ENCODE measurements at places on chromosomes 6 and 20.
A peak's percentile ranks its signal among the peaks of the same experiment; 100 is the strongest.

GRCh38 chr20:57153238-57153905, 113.1 kb downstream of the BMP7 start:
- DNase-seq: peak; percentile 64

DNA sequence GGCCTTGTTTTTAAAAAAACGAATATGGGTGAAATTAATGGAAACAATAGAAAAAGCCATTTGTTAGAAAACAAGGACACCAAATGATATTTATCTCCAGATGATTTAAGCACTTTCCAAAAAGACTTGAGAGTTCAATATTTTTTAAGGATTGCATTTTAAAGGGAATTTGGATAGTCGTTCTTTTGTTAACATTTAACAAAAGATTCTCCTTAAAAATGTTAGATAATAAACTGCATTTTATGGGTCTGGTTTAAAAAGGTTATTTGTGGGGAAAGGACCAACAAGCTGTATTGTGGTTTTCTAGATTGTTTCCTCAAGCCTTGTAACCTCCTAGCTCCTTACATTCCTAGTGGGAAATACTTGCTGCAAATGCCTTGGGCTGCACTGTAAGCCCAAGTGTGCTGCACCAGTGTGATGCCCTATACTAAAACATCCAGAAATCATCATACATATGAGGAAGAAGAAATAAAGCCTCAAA, 1.5 kb upstream of the PHIP start:
- DNase-seq: peak; percentile 45

DNA sequence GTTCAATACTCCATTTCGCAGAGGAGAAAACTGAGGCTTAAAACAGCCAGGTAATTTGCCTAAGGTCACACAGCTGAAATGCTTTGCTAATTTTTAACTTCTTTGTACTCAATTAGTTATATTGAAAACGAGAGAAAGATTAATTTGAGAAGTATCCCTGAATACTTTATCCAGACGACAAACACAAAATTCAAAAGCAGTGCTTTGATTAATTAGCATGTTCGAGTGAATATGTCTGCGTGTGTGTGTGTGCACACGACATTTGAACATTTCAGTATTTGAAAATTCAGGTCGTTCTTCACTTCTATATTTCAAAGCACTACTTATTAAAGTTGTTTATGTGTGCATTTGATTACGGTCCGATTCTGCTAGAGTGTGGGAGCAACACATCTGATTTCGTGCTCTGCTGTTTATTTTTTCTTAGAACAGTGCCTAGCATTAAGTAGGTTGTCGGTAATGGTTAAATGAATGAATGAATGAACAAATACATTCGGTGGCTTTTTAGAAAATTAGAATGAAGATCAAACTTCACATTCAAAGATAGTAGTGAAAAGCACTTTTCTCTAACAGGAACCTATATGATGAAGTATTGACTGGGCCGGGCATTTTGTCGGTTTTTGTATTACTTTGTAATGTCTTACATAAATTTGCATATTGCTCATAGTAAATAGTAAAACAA, 36.9 kb upstream of the SYNCRIP start:
- DNase-seq: no peak

DNA sequence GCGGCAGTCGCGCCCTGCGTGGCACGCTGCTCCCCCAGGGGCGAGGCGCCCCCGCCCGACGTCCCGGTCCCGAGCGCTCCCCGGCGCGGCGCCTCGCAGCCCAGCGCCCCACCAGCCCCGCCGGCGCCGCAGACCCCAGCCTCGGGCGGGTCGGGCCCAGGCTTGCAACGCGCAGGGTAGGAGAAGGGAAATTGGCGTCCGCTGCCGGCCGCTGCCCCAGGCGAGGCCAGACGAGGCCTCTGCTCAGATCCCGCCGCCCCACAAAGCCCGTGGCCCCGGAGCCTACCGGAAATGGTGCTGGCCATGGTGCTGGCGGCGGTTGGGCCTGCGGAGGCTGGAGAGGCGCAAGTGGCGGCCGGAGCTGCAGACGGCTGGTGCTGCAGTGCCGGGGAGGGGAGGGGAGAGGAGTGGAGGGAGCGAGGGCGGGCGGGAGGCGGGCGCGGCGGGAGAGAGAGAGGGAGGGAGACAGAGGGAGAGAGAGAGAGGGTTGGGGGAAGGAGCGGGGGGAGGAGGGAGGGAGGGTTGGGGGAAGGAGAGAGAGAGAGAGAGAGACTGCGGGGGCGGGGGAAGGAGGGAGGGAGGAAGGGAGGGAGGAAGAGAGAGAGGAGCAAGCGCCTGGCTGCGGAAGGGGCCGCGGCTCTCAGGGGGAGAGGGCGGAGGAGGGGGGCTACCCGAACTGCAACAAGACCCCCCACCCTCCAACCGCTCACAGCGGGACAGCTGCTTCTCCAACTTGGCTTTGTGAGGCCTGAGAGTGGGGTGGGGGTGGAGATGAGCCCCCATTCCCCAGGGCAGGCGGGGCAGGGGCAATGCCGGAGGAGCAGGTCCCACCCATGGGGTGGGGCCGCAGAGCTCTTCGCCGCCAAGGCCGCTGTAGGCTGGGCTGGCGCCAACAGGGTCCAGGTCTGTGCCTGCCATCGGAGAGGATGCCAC, at the start of gene STMN3:
TSS of gene STMN3 (minus strand) at position 384 of the 933 bp plus-strand sequence. CDS start at position 305, 79 bp downstream.
- peak; percentile 95 for DNase-seq

GRCh38 chr6:43523284-43523683, 6.4 kb downstream of the POLR1C start:
- no peak for DNase-seq

GRCh38 chr6:75525682-75526081, 32.1 kb upstream of the FILIP1 start:
- DNase-seq: no peak

- peak; percentile 57 for DNase-seq
Measured at GRCh38 chr6:133042550-133043120, 198.5 kb upstream of the EYA4 start.

GRCh38 chr6:109229536-109229935, 134.2 kb downstream of the CEP57L1 start:
- no peak for DNase-seq

- DNase-seq: no peak
Measured at GRCh38 chr6:84193114-84193708, 34.2 kb downstream of the CEP162 start.

DNA sequence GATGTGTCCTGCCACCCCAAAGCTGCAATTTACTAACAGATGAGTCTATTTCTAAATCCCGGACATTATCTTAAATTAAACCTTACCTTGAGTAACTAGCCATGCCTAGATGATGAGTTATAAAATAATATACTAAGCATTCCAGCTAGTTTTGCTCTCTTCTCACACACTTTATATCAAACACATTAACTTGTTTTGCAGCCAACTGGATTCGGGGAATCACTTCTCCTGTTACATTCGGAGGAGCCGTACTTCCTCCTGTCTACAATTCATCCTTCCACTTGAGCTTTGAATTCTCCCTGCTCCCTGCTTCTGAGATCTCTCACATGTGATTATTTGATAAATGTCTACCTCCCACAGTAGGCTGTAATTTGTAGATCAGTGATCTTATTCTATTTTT, 420.1 kb downstream of the GJA1 start:
- DNase-seq: no peak

DNA sequence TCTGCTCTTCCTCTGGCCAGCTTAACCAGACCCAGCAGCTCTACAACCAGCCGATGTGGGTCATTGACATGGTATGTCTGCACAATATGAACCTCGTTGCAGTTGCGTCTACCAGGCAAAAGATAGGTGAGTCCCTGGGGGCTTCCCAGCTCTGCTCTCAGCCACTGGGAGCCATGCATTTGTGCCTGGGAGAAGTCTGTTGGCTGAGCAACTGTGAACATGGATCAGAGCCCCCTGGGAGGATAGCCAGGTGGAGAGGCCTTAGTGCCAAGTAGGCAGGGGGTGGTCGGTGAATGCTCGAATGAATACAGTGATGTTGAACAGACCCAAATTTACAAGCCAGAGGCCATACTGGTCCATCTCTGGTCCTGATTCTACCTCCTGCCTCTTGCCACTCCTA, 30.6 kb downstream of the EFCAB8 start:
- DNase-seq: no peak

DNA sequence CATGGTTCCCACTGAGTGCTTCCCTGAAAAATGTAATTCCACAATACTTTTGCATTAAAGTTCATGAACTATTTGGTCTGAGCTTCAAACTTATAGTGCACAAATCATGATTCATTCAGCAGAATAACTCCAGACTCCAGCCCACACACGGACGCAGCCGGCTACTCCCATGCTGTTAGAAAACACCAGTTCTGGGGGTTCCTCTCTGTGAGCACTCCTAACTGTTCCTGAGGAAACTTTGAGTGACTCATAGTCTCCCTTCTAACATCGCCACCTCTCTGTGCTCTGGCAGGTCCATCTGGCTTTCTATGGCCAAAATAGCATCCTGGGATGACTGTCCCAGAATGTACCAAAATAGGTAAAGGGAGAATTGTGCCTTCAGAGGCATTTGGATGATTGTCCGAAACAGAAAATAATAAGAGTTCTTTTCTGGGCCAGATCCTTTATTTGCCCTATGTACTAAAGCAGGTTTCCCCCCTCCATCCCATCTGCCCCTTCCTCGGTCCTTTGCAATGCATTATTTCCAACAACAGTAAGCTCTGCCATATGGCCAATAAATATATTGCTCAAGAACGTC, 32.3 kb upstream of the LY86 start:
- DNase-seq: no peak

DNA sequence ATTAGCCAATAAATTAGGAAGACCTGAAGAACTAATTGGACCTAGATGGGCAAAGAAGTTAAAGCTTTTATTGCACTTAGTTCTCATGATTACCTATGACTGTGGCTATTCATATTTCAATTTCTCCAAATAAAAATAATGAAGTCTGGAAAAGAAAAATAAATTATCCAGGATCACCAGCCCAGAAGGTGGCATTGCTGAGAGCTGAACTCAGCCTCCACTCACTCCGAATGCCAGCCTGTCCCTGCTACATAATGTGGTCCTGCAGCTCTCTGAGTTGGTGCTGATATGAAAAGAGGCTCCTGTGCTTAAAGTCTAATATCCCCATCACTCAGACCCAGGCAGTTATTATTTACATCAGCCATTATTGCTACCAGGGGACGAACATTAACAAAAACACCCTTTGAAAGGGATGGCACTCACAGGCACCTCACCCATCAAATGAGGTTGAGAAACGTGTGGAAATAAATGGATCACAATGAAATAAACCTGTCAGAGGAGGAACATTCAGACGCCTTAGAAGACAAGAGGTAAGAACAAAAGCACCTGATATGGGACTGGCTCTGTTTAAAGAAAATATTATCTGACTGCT, 649.7 kb upstream of the CHD6 start:
- DNase-seq: no peak

DNA sequence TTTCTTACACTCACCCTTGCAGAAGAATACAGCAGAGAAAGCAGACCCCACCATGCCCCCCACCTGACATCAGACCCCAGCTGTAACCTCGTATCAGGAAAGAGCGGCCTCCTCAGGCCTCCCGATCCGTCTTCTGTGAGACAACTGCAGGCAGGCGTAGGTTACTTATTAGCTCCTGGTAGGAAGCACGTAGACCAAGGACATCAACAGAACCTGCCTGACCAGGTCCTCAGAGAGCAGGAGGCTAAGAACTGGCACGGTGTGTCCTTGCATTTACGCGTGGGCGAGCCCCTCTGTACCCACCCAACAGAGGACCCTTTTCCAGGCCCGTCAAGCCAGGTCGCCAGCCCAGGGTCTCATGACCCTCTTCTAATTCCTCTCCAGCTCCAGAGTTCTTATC, 51.0 kb downstream of the ABHD12 start:
- DNase-seq: no peak

DNA sequence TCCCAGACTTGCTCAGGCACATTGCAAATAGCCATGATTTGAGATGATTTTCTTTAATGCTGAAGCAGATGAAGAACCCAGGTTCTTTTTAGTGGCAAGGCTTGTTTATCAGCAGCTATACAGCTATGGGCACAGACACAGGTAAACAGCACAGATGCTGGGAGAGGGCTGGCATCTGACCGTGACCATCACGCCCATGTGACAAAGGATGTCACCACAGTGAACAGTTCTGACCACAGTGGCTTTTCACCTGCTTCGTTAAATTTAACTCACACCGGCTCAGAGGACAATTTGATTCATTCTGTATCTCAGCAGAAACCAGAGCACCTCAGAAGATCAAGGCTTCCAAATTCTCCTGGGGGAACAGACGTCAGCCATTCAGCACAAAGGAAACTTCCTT, 142.6 kb downstream of the CDH26 start:
- DNase-seq: no peak

DNA sequence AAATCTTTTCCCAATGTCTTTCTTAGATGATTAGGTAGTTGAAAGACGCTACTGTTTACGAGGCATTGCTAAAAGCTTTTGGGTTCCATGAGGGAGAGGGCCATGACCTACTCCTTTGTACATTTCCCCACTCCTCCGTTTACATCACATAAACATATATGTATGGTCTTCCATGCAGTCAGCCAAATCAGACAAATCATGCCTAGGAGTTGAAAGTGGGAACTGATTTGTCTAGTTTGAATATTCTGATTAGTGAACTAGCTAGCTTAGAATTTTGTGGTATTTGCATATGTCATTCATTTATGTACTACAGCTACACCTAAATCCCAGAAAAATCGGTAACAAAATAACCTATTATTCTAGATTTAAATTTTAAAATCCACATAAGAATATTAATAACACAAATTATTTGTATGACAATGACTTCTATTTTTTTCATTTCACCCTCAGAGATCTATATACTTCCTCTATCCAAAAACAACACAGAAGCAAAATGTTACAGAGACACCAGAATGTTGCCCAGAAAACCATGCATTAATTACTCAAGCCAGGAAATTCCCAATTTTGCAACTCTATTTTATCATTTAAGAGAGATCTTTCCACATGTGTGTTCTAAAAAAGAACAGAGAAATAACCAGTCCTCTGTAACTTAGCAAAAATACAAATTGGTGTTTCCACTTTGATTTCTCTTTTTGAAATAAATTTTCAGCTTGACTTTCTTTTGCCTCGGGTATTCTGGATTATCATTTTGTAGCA, 231.9 kb downstream of the LAMA2 start:
- no peak for DNase-seq

DNA sequence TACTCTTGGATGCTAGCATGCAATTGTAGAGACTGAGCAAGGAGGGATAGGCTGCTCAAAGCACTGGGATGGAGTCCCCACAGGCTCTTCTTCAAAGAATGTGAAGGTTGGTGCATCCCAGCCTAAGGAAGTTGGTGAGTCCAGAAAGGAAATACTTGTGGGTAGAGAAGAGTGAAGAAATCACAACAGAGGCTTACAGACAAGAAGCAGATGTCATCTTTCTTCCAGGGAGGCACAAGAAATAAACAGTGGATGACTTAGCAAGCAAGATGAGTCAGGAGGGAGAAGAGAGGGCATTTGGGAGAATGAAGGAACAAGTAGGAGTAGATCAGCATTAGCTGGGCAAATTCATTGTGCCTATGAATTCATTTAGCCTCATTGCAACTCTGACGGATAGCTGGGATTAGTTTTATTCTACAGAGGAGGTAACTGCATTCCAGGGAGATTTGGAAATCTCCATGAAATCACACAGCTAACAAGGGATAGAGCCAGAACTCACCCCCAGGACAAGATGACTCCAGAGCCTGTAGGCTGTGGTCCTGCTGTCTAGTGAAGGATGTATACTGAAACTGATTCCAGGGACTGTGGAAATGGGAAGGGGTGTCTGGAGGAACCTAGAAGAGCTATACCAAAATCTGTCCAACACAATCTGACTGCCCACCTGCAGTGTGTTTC, 125.8 kb upstream of the SPTLC3 start:
- no peak for DNase-seq

All from tongue (tissue), 3 donors.